ENCODE measurements at places on chromosomes 12 and 14.

- no peak for DNase-seq
Observed at GRCh38 chr12:26204612-26205289, 9.4 kb downstream of the SSPN start.

- DNase-seq = no peak
Observed at GRCh38 chr12:96570579-96570978, 81.2 kb downstream of the CFAP54 start.

GRCh38 chr12:112779181-112779580 lies 12.4 kb upstream of the RPH3A start:
- no peak for DNase-seq

GRCh38 chr12:56641219-56641618 lies 4.6 kb downstream of the ATP5F1B start:
- DNase-seq = no peak

GRCh38 chr12:14858513-14858912 lies 15.2 kb upstream of the ART4 start:
- no peak for DNase-seq

GRCh38 chr12:28427046-28427445 lies 236.8 kb downstream of the CCDC91 start:
- DNase-seq = no peak

- DNase-seq = no peak
Observed at GRCh38 chr14:101196051-101196712, 292.7 kb upstream of the RTL1 start.

DNA sequence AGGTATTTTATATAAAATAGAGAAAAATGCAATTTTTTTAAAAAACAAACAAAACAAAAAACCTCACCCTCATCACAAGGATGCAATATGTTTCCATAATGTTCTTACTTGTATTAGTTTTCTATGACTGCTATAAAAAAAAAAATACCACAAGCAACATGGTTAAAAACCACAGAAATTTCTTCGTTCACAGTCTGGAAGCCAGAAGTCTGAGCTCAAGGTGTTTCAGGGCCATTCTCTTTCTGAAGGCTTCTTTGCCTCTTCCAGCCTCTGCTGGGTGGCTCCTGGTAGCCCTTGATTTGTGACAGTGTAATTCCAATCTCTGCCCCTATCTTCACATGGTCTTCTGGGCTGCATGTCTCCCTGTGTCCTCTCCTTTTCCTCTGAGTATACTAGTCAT lies 21.5 kb upstream of the SSTR1 start:
- no peak for DNase-seq

DNA sequence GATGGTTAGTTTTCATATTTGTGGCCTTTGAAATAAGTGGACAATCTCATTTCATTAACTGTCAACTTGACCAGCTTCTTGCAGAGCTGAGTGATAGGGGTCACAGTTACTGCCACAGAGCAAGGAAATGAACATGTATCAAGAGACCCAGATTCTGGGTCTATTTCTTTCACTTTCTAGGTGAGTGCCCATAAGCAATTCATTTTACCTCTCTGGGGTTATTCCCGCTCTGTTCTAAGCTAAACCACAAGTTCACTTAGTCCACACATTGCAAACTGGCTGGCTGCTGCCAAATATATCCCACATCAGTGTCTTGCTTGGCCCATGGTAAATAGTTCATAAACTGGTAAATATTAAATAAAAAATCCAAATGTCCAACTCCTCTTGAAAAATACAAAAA lies 29.9 kb downstream of the GPHB5 start:
- DNase-seq = no peak

GRCh38 chr12:116397148-116397547 lies 119.7 kb upstream of the MED13L start:
- no peak for DNase-seq

DNA sequence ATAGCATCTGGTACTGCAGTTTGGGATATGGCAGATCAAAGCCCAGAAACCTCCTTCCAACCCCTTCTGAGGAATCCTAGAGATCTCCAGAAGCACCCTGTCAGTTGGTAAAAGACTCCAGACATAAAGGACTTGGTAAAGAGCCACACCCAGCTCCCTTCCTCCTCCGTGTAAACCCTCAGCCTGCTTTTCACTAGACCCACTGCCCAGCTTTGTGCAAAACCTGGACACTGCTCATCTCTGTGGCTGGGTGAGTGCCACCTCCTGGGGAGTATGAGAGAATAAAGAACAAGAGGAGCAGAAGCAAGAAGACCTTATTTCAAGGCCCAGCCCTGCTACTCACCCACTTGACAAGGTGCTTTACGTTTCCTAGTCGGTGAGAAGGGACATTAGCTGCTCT lies 33.0 kb downstream of the ANO2 start:
- no peak for DNase-seq

DNA sequence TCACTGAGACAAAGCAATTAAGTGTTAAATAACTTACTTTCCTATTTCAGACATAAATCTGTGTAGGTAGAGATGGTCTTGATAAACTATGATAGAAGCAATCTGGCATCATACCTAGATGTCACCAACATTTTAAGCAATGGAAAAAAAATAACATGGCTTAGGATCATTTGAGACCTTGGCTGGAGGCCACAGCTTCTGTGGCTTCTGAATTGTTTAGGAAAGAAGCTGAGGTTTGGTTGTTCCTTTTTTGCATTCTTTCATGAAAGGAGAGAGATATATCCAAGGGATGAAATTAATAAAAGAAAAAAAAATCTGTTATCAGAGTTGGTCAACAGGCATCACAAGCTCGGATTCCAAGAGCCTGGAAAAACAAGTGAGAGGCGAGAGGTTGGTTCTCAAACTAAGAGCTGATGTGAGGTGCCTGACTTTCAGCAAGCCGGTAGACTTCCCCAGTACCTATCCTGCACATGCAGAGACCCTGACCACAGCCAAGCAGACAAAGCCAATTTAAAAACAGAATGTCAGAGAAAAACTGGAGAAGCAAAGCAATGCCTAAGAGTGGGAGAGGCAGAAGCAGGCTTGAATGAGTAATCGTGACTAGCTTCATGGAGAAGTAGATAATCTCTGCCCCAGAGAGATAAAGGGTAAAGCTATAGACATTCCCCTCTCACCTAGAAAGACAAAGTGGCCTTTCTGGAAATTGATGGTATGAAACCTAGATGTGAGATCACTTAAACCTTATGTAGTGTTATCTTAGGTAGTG lies 43.4 kb upstream of the ST8SIA1 start:
- DNase-seq = no peak

DNA sequence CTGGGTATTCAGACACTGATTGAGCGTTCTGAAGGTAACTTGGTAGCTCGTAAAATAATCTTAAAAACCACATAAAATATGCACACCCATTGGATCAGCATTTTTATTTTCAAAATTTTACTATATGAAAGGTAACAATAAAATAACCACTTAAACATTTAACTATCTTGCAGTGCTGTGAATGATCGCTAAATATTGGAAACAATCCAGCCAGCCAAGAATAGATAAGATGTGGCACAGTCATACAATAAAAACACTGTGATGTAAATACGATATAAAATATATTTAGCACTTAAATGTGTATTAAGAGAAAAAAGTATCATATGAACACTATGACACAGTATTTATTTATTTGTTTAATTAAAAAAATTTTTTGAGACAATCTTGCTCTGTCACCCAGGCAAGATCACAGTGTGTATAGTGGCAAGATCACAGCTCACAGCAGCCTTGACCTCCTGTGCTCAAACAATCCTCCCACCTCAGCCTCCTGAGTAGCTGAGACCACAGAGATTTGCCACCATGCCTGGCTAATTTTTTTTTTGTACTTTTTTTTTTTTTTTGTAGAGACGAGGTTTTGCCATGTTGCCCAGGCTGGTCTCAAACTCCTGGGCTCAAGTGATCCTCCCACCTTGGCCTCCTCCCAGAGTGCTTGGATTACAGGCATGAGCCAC lies 39.4 kb downstream of the SDR9C7 start:
- no peak for DNase-seq

GRCh38 chr14:104999361-104999760 lies 13.8 kb downstream of the CLBA1 start:
- no peak for DNase-seq

GRCh38 chr14:55401751-55402150 lies 9.9 kb downstream of the ATG14 start:
- no peak for DNase-seq

- DNase-seq = no peak
Observed at GRCh38 chr12:103257763-103258162, 238.0 kb downstream of the C12orf42 start.

DNA sequence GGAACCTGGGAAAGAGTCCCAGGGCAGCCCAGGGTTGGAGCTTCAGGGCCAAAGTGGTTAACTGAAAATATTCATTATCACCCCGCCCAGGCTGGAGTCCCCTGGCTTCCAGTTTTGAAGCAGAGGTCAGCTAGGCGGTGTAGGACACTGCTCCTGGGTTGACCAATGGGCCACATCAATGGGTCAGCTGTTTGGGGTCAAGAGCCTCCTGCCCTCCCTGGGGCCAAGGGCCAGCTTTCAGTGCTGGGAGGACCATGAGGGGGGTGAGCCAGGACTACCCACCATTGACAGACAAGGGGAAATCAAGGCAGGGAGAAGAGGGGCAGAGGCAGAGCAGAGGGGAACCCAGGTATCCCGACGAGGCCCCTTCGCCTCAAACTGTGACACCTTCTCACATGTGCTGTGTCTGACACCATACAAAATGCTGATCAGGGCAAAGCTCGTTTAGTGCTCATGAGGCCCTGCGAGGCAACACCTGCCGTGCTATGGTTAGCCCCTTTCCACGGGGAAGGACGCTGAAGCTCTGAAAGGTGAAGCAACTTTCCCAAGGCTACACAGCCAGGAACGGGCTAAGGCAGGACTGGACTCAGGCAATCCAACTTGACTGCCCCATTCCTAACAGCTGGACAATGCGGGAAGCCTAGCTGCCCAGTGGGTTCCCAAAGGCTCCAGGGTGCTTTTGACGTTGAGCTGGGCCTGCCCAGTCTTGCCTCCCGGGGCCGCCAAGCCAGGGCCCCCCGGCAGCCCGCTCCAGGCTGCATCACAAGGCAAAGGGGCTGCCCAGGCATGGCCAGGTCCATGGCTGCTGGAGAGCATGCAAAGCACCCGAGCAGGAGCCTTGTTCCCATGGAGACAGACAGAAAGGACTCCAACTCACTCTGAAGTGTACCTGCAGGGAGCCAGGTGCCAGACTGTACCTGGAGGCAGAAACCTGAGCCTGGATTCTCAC lies 2.0 kb downstream of the SYNE3 start:
- DNase-seq = no peak

DNA sequence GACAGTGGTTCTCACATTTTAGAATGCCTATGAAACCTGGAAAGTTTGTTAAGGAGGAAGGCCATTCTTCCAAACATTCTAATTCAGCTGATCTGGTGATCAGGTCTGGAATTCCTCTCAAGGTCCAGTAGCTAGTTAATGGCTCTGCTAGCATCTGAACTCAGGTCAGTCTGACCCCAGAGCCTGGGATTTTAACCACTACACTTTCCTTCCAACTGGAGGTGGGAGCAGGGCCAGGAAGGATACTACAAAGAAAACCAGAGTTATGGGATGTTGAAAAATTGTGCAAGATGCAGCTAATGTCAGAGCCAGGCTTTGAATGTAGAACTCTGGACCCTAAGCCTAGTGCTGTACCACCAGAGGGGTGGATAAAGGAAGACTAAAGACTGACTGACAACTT lies 73.6 kb upstream of the NID2 start:
- DNase-seq = no peak

DNA sequence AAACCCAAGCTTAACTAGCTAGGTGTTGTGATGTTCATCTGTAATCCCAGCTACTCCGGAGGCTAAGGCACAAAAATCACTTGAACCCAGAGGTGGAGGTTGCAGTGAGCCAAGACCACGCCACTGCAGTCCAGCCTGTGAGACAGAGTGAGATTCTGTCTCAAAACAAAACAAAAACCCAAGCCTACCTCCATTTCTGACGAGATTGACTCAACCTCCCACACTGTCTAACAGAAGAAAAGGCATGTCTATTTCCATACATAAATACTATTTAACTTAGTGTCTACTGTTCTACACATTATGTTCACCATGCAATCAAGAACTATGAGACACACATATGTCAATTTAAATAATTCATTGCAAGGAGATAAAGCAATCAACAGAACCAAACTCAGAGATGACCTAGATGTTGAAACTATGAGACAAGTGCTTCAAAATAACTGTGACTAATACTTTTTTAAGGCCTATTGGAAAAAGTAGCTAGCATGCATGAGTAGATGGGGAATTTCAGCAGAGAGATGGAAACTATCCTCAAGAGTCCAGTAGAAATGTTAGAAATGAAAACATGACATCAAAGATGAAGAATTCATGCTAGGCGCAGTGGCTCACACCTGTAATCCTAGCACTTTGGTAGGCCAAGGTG lies 75.9 kb upstream of the DHRS4 start:
- DNase-seq = no peak

DNA sequence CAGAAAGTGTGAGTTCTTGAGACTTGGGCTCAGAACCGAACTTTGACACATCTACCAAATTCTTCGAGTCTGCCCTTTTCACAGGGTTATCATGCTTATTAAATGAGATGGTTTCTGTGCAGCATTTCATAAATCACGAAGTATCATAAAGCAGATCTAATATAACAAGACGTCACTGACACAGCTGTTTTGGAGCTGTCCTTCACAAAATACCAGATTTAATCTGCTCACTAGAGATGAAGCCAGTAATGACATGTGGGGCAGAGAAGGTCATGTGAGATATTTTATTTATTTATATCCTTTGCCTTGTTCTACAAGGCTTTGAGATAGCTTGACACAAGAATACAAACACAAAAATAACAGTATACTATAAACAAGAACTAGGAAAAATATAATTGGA lies 127.0 kb downstream of the RPAP3 start:
- DNase-seq = no peak

DNA sequence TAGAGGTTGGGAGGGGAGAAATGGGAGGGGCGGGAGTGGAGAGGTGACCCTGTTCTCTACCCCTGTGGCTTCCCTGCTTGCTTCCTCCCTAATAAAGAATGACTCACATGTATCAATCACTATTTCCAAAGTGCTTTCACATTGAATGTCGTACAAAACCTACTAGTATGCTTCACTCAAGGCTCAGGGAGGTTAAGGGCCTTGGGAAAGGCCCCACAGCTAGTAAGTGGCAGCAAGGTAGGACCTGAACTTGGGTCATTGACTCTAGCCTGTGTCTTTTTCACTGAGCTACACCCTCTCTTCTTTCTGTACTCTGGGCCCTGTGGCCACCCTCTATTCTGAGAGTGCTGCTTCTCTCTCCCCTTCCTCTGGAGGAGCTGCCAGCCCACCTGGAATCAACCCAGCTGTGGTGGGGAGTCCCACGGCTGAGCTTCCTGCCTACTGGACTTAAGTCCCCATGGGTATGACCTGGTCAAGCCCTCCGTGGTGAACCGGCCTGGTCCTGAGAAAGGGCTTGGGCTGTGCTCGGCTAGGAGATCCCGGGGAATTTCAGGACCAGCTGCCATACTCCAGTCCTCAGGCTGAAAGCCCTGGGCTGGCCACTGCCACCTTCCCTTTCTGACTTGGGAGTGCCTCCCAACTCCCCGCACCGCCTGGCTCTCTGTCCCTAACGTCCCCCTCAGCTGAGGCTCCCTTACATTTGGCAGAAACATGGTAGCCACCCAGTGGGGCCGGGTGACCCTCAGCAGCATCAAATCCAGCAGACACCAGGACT lies 13.0 kb downstream of the SLC48A1 start:
- DNase-seq = no peak

Data from activated CD4-positive, alpha-beta T cell treated with anti-CD3 and anti-CD28 coated beads, Interleukin-2, amount 50 U/mL, for 24 hours (primary cell).